ENCODE measurements at places on chromosomes 7 and 10. TPM values are rescaled to one million over a fixed set of nuclear protein-coding genes. Genes with fewer than 3 reads are reported as not detected.

- H3K36me3 ChIP-seq = no peaks in the 10 kb centered on the region
- H3K27me3 ChIP-seq = peaks cover 67% of the 10 kb centered on the region
- no peaks in the 10 kb centered on the region for H3K4me1 ChIP-seq
- no peak overlapping the region for H3K4me3 ChIP-seq
Observed at GRCh38 chr7:131606346-131607290, 50.2 kb upstream of the PODXL start.

GRCh38 chr7:100219271-100219737 lies 445 bp upstream of the PVRIG start:
- no peak for DNase-seq
- no peak overlapping the region for H3K4me3 ChIP-seq
- no peaks in the 10 kb centered on the region for H3K27me3 ChIP-seq
- H3K4me1 ChIP-seq = peaks cover 6% of the 10 kb centered on the region
- peaks cover 9% of the 10 kb centered on the region for H3K36me3 ChIP-seq

RNF32 gene
- total RNA-seq = 1.6 TPM

DNA sequence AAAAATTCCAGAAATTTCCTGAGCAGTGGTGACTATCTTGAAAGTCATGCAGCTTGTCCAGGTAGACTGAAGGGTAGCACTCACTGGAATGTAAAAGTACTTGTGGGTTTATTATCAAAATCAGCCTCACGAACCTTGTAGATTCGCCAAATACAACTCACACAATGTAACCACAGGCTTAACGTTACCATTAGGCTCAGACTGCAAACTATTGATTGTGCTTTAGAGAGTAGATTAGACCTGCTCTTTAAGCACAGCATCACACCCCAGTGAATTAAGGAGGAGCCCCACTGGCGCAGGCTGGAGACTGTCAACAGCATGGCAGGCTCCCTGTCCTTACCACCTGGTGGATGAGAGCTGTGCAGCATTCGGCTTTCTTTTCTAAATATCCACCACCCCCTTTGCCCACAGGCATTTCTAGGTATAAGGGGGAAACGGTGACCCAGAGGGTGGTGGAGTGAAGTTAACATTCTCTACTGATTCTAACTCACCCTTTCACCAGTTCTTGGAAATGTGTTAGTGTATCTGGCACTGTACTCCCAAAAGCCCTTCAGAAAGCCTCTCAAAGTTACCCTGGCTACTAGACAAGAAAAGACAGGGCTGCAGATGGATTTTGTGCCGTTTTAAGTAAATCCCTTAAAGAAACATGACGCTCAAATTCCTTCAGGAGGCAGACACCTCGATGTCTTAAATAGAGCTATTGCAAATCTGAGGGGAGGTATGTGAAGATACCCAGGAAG lies 56.6 kb downstream of the GSDME start:
- peaks cover 14% of the 10 kb centered on the region for H3K4me1 ChIP-seq
- peaks cover 7% of the 10 kb centered on the region for H3K36me3 ChIP-seq
- no peak for DNase-seq
- no peak overlapping the region for H3K27ac ChIP-seq
- no peaks in the 10 kb centered on the region for H3K27me3 ChIP-seq
- no peak overlapping the region for H3K4me3 ChIP-seq

GRCh38 chr10:80464557-80465450 lies 10.7 kb downstream of the TSPAN14 start:
- peak overlapping the region; percentile 19 for H3K27ac ChIP-seq
- H3K4me3 ChIP-seq = no peak overlapping the region
- peaks cover 54% of the 10 kb centered on the region for H3K36me3 ChIP-seq
- DNase-seq = peak; percentile 56

DNA sequence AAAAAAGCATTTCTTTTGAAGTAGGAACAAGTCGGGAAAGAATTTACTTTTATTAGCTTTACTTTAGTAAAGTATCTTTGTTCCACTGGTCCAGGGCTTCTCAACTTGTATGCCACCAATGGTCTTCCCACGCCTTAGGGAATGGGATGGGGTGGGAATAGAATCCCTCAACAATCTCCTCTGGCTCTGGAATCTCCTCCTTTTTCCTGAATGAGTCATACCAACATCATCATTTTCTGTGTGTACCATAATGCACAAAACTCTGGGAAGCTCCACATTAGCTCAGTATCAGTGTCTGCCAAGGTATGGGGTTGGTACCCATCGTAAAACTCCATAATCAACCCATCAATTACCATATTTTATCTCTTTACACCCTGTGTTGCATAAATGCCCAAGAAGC lies 159.4 kb upstream of the BMPER start:
- H3K4me3 ChIP-seq = no peak overlapping the region
- no peaks in the 10 kb centered on the region for H3K36me3 ChIP-seq
- no peak for DNase-seq
- H3K4me1 ChIP-seq = no peaks in the 10 kb centered on the region

DNA sequence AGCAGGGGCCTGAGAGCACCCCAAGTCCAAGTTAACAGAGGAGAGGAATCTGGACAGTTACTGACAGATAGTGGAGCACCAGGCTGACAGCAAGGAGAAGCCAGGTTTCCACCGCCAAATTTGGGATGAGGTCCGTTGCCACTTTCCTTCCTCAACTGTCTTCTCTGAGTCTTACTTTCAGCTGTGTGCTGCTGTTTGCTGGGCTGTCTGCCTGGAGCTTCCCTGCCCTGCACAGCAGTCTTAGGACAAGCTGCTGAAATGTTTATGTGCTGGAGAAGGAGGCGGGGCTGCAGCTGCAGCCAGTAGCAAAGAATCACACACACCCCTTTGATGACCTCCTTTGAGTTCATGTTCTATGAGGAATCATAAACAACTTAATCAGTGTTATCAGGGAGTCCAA lies 17.4 kb upstream of the CYP3A7 start:
- H3K36me3 ChIP-seq = no peaks in the 10 kb centered on the region
- H3K4me1 ChIP-seq = peaks cover 15% of the 10 kb centered on the region
- H3K27ac ChIP-seq = no peak overlapping the region
- H3K27me3 ChIP-seq = no peaks in the 10 kb centered on the region

HTR7 gene
- total RNA-seq = not detected

DNA sequence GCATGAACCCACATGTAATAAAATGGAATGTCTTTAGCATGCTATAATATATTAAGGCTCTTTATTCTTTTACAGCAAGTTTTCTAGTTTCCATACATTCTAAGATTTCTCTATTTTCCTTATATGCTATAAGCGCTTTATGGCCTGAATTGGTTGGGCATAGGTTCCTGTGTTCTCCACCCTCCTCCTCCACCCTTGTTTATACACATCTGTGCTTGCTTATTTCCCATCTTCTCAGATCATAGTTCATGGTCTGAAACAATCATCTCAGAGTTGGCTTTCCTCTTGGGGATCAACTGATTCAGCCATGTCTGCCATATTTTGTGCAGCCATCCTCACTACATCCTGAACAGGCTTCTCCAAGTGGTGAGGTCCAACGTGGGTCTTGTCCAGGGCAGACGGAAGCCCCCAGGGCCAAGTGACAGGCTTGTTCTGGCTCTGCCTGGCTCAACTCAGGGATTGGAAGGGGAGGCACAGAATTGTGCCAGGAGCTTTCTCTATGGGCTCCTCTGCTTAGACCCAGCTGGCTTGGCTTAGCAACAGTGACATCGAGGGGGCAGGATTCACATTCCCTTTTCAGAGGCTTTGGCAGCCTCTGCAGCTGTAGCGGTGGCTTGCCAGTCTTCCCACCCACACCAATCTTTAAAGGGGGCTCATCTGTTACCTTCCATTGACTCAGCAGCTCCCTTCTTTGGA lies 327.3 kb downstream of the PTEN start:
- no peak overlapping the region for H3K4me3 ChIP-seq
- H3K36me3 ChIP-seq = no peaks in the 10 kb centered on the region
- H3K27me3 ChIP-seq = no peaks in the 10 kb centered on the region
- H3K4me1 ChIP-seq = no peaks in the 10 kb centered on the region
- no peak overlapping the region for H3K27ac ChIP-seq
- no peak for DNase-seq

DNA sequence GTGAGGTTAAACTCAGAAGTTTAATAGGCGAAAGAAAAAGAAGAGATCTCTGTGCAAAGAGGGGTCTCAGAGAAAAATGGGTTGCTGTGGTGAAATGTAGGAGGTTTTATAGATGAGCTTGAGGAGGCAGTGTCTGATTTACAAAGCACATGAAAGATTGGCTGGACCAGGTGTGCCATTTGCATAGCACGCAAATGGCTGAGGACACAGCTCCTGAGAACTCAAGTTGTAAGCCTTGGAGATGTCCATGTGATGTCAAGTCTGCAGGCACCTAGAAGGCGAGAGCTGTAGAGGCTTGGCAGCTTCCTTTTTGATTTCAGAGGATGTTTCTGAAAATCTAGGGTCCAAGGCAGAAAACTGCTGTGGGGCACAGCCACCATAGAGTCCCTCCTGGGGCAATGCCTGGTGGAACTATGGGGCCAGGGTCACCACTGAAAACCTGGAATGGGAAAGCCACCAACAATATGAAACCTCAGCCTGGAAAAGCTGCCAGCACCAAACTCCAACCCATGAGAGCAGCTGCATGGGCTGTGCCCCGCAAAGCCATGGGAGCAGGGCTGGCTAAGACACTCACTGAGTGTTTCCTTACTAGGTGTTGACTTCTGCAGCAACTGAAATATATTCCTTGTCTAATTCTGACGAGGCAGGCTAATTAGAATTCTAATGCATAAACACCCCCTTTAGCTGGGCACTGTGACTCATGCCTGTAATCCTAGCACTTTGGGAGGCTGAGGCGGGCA lies 96.9 kb upstream of the TNS3 start:
- H3K4me1 ChIP-seq = peaks cover 26% of the 10 kb centered on the region
- H3K27ac ChIP-seq = no peak overlapping the region
- H3K4me3 ChIP-seq = no peak overlapping the region
- H3K36me3 ChIP-seq = peaks cover 7% of the 10 kb centered on the region

ZNF117 gene
- total RNA-seq = 2.5 TPM

- H3K4me1 ChIP-seq = peaks cover 8% of the 10 kb centered on the region
- H3K36me3 ChIP-seq = no peaks in the 10 kb centered on the region
- no peak overlapping the region for H3K4me3 ChIP-seq
Observed at GRCh38 chr10:35874311-35875015, 232.4 kb upstream of the FZD8 start.

GRCh38 chr7:47704936-47705335 lies 123.0 kb upstream of the TNS3 start:
- H3K36me3 ChIP-seq = no peaks in the 10 kb centered on the region
- no peaks in the 10 kb centered on the region for H3K27me3 ChIP-seq
- no peak overlapping the region for H3K27ac ChIP-seq
- no peak for DNase-seq
- no peak overlapping the region for H3K4me3 ChIP-seq

VSTM2A gene
- not detected for total RNA-seq

DNA sequence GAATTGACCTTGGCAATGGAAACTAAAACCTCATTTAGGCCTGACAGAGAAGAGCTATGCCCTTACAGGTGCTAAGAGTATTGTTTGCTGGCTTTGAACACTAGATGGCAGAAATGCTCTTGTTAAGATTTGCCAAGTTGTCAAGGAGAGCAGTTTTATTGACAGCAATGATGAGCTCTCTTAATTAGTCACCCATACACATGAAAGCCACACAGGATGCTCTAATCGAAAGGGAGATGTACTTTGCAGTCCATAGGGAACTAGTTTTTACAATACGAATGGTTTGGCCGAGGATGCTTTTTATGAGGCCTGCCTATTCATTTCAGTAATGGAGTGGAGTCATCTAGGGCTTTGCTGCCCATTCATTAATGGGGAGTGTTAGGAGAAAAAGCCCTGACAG lies 45.4 kb upstream of the MBL2 start:
- H3K27ac ChIP-seq = no peak overlapping the region
- H3K36me3 ChIP-seq = no peaks in the 10 kb centered on the region
- H3K4me1 ChIP-seq = no peaks in the 10 kb centered on the region
- no peaks in the 10 kb centered on the region for H3K27me3 ChIP-seq
- peak; percentile 30 for DNase-seq

DNA sequence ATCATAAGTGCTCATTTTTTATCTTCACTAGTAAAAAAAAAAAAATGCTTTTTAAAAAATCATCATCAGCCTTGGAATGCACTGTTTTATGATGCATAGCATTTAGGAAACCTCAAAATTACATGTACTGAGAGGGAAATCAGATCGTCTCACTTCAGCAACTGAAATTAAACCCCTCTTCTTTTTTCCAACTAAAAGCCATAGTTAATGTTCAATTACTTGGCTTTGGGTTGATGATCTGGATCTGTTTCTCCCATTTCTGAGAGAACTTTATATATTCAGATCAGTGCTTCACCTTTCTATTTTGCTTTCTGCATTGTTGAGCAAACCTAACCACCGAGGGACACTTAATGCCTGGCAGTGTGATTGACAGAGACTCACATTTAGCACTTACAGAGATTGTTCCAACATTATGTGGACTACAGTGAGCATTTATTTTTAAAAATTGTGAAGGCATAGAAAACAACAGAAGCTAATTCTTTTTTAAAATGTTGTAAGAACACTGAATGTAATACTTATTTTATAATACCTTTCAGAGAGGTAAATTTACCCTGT lies 678.4 kb downstream of the PHTF2 start:
- H3K27ac ChIP-seq = no peak overlapping the region
- peaks cover 12% of the 10 kb centered on the region for H3K27me3 ChIP-seq
- H3K4me1 ChIP-seq = no peaks in the 10 kb centered on the region
- H3K4me3 ChIP-seq = no peak overlapping the region
- DNase-seq = no peak
- H3K36me3 ChIP-seq = no peaks in the 10 kb centered on the region

DNA sequence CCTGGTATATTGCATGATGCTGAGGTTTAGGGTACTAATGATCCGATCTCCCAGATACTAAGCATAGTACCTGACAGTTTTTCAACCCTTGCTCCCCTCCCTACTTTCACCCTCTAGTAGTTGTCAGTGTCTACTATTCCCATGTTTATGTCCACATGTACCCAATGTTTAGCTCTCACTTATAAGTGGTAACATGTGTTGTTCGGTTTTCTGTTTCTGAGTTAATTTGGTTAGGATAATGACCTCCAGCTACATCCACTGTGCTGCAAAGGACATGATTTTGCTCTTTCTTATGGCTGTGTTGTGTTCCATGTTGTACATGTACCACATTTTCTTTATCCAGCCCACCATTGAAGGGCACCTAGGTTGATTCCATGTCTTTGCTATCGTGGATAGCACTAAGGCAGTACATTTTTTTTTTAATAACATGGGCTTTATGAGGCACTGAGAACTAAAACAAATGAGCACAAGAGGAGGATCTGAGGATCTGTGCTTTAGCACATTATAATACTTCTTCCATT lies 28.1 kb downstream of the ITGB8 start:
- no peak overlapping the region for H3K4me3 ChIP-seq
- peak overlapping the region; percentile 25 for H3K27ac ChIP-seq
- no peaks in the 10 kb centered on the region for H3K27me3 ChIP-seq
- H3K4me1 ChIP-seq = peaks cover 68% of the 10 kb centered on the region
- no peak for DNase-seq
- H3K36me3 ChIP-seq = peaks cover 69% of the 10 kb centered on the region

GRCh38 chr7:15306296-15306695 lies 255.5 kb downstream of the AGMO start:
- H3K4me1 ChIP-seq = no peaks in the 10 kb centered on the region
- no peaks in the 10 kb centered on the region for H3K36me3 ChIP-seq
- no peak overlapping the region for H3K4me3 ChIP-seq
- no peak for DNase-seq
- H3K27ac ChIP-seq = no peak overlapping the region

Data from Calu3 (cell line).